ENCODE measurements at places on chromosomes 5 and 9.

DNA sequence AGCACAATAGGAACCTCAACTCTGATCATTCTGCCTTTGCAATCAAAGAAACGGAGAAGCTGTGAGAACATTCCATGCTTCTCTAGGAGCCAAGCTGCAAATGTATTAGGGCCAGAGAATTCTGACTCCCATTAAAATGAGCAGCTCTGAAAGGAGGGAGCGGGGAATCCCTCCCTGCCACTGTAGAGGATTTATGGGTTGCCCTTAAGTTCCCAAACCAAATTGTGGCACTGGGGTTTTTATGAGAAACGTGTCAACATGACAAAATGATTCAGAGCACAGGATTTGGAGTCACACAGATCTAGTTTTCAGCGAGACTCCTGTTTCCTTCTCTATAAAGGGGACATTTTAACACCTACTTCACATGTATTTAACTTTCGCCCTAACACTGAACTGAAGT, 1.8 kb downstream of the IL6ST start:
- no peak for DNase-seq

- DNase-seq = no peak
Observed at GRCh38 chr5:82244854-82245635, 33.1 kb downstream of the RPS23 start.

DNA sequence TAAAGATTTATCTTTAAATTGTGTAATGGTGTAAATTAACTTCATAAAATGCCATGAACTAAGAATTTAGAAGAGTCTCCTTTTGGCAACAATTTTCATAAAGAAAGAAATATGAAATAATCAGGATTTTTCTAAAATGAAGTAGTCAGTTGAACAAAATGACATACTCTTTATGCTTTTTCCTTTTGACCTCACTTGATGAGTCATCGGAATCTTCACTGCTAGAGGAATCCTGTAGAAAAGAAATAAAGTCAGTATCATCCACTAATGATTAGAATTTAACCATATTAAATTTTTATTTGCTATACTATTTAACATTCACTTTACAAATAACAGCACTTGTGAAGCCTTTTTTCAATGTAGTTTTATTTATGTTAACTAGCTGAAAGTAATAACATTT, 26.1 kb downstream of the CHD1 start:
- no peak for DNase-seq

GRCh38 chr5:31916327-31916726, 257.8 kb downstream of the GOLPH3 start:
- no peak for DNase-seq

DNA sequence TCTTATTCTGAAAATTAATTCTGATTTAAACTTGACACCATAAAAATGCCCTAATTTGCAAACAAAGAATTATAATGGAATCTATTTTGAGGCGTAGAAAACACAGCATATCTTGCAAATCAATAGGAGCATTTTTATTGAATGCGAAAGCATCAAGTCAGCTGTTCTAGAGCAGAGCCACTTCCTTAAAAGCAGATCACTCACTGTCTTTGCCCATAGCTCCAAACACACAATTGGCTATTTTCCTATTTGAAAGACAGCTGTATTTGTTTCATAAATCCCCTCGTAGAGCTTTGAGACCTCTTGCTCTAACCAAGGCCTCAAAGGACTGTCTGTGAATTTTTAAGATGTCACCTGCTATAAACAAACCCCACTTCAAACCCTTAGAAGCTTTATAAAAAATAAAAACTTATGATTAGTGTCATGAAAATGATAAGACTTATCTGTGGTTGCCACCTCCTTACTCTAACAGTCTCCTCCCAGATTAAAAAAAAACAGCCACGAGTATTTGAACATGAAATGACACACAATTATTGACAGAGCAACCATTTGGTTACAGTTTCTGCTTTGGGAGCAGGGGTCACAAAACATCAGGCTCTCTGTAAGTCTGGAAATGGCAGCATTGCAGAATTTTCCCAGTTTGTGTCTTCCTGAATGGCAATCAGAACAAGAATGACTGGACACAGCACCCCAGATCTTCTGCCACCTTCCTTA, 75.6 kb upstream of the RASEF start:
- DNase-seq = no peak

DNA sequence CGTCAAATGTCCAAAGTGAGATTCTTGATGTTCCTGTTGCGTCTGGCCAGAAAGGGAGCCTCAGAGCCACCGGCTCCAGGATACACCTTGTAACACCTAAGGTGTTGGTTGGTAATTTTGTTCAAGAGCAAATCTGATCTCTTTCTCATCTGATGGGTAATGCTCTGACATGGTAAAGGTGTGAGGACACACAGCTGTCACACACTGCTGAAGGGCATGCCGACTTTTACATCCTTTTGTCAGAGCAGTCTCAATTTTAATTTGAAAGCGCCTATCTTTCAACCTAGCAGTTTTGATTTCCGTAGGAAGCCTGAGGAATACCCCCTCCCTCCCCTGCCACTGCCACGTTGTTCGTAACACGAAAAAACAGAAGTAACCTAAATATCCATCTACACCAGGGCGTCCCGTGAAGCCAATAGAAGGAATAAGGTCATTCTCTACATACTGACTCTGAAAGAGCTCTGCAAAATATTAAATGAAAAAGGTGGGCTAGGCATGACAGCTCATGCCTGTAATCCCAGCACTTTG, 57.4 kb downstream of the TSTD2 start:
- no peak for DNase-seq

DNA sequence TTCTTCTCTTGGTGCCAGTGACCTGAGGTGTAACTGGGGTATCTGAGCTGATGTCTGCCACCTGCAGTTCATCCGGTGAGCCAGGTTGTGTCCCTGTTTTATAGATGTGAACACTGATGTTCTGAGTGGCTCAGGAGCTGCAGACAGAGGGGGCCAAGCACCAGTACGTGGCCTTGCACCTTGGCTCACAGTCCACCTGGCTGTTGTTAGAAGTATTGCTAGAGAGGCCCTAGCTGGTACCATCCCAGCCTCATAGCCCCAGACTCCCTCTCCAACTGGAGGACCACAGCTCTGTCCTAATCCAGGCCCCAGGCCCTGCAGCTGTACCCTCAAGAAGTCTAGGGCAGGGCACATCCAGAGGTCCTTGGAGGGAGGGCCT, 16.2 kb downstream of the PHF2 start:
- DNase-seq = no peak

All from stimulated activated CD4-positive, alpha-beta T cell treated with anti-CD3 and anti-CD28 coated beads, Interleukin-12 subunit alpha, Interleukin-12 subunit beta, amount 100 ng/mL, for 48 hours (primary cell).